ENCODE measurements at places on chromosomes 1 and 21. TPM values are rescaled to one million over a fixed set of nuclear protein-coding genes. Genes with fewer than 3 reads are reported as not detected.

GRCh38 chr1:22461100-22461499, 9.4 kb downstream of the ZBTB40 start:
- peaks cover 10% of the 10 kb centered on the region for H3K4me1 ChIP-seq
- no peaks in the 10 kb centered on the region for H3K27me3 ChIP-seq
- no peak overlapping the region for H3K4me3 ChIP-seq
- peaks cover 2% of the 10 kb centered on the region for H3K36me3 ChIP-seq

DNA sequence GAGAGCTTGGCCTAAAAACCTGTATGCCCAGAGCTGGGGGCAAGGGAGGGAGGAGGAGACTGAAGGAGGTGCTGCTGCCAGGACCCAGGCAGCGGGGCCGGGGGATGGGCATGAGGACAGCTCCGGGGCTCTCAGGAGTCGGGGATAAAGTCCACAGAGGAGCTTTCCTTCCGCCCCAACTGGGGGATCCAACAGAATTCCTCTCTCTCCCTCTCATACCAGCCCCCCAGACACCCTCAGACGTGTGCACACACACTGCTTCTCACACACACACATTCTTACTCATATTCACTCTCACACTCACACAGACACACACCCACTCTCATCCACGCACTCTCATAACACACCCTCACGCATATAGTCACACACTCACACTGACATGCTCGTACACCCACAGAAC, 39.1 kb downstream of the SYF2 start:
- H3K4me1 ChIP-seq = no peaks in the 10 kb centered on the region
- DNase-seq = no peak
- no peaks in the 10 kb centered on the region for H3K36me3 ChIP-seq
- no peak overlapping the region for H3K27ac ChIP-seq
- H3K27me3 ChIP-seq = peaks cover 14% of the 10 kb centered on the region

- DNase-seq = no peak
- H3K27ac ChIP-seq = no peak overlapping the region
- H3K36me3 ChIP-seq = no peaks in the 10 kb centered on the region
These were observed 117.6 kb downstream of the WDR3 start for GRCh38 chr1:118047006-118047649.

- H3K27ac ChIP-seq = no peak overlapping the region
- peaks cover 67% of the 10 kb centered on the region for H3K36me3 ChIP-seq
- no peak overlapping the region for H3K4me3 ChIP-seq
- peaks cover 2% of the 10 kb centered on the region for H3K4me1 ChIP-seq
- no peak for DNase-seq
- no peaks in the 10 kb centered on the region for H3K27me3 ChIP-seq
These were observed 70.4 kb downstream of the MRPS6 start for GRCh38 chr21:34143685-34144182.

GRCh38 chr1:67404212-67404620, 26.0 kb downstream of the SERBP1 start:
- H3K27ac ChIP-seq = peak overlapping the region; percentile 59
- no peaks in the 10 kb centered on the region for H3K27me3 ChIP-seq

GRCh38 chr1:32953495-32953894, 11.1 kb downstream of the RNF19B start:
- H3K27ac ChIP-seq = peak overlapping the region; percentile 13
- peaks cover 30% of the 10 kb centered on the region for H3K36me3 ChIP-seq
- H3K4me1 ChIP-seq = peaks cover 46% of the 10 kb centered on the region
- no peaks in the 10 kb centered on the region for H3K27me3 ChIP-seq
- H3K4me3 ChIP-seq = no peak overlapping the region

DNA sequence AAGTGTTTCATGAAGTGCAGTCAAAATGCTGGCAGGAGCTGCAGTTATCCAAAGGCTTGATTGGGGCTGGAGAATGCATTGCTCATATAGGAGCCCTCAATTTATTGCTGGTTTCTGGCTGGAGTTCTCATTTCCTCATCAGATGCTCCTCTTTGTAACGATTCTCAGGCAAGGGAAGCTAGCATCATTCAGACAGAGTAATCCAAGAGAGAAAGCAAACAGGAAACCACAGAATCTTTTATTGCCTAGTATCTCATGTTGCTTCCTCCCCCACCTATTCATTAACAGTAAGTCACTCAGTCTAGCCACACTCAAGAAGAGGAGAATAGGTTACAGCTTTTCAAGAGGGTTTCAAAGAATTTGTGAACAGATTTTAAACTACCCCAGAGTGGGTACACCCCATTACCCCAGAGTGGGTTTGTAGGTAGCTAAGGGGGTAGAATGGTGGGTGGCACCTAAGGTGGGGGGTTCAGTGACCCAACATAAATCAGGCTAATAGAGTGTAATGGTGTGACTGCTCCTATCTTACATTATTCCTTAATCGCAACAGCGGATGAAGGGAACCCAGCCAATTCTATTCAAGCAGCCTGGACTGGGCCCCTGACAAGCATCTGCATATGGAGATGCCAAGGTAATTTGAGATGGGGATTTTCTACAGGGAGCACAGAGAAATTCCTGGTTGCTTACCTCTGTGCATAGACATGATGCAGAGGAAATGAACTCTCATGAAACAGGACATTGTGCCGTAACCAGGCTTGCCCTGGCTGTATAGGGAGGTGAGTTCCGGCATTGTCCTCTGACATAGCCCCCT, 67.1 kb downstream of the KCNJ15 start:
- H3K27me3 ChIP-seq = no peaks in the 10 kb centered on the region
- DNase-seq = no peak

- peaks cover 52% of the 10 kb centered on the region for H3K36me3 ChIP-seq
- peak overlapping the region; percentile 55 for H3K27ac ChIP-seq
- H3K27me3 ChIP-seq = no peaks in the 10 kb centered on the region
- H3K4me3 ChIP-seq = no peak overlapping the region
These were observed 34.9 kb downstream of the CENPF start for GRCh38 chr1:214637722-214638458.

GRCh38 chr1:231799363-231799986, 172.9 kb downstream of the DISC1 start:
- H3K4me3 ChIP-seq = no peak overlapping the region
- H3K4me1 ChIP-seq = no peaks in the 10 kb centered on the region
- no peaks in the 10 kb centered on the region for H3K27me3 ChIP-seq
- H3K27ac ChIP-seq = no peak overlapping the region

DNA sequence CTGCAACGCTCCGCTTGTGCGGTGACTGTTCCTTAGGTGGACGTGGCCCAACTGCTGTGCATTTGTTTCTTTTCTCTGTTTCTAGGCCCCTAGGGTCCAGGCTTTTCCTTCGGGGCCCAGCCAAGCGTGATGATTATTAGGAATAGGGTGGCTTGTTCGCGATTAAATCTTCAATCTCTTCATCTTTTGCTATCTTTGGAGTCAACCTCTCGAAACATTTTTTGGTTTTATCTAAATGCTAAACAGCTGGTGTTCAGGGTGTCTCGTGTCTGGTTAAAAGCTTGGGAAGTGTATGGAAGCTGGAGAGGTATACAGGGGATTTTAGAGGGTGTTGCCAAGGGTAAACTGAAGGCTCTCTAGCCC, 844 bp upstream of the PLD5 start:
- H3K4me1 ChIP-seq = peaks cover 6% of the 10 kb centered on the region
- peaks cover 2% of the 10 kb centered on the region for H3K36me3 ChIP-seq
- H3K27me3 ChIP-seq = peaks cover 42% of the 10 kb centered on the region

DNA sequence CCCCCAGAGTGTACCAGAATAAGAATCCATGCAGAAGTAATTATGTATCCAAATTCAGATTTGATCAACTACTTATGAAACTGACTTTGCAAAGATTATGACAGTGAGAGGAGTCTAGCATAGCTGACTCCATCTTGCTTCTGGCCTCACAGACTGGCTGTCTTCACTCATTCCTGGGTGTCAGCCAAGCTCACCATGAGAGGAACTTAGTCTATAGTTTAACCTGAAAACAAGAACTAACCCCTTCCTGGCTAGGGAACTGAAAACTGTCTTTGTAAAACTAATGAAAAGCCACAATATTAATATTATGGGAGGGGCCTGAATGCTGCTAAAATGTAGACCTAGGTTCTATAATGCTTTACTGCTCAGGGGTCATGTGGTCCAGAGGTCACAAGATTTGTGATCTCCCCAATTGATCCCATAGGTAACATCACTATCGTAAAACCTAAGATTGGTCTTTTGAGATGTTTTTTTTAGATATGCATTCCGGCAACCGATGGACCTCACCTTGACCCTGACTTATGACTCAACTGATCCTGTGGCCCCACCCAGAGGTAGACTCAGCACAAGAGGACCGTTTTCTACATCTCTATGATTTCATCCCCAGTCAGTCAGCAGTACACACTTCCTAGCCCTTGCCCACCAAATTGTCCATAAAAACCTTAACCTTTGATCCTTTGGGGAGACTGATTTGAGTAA, 55.2 kb downstream of the ATP1B1 start:
- no peak overlapping the region for H3K27ac ChIP-seq
- DNase-seq = no peak
- no peak overlapping the region for H3K4me3 ChIP-seq
- H3K27me3 ChIP-seq = no peaks in the 10 kb centered on the region
- peaks cover 7% of the 10 kb centered on the region for H3K4me1 ChIP-seq

- no peaks in the 10 kb centered on the region for H3K36me3 ChIP-seq
- no peaks in the 10 kb centered on the region for H3K4me1 ChIP-seq
- H3K4me3 ChIP-seq = no peak overlapping the region
- H3K27ac ChIP-seq = no peak overlapping the region
- no peak for DNase-seq
These were observed 222.2 kb downstream of the ASTN1 start for GRCh38 chr1:176942346-176942745.

DNA sequence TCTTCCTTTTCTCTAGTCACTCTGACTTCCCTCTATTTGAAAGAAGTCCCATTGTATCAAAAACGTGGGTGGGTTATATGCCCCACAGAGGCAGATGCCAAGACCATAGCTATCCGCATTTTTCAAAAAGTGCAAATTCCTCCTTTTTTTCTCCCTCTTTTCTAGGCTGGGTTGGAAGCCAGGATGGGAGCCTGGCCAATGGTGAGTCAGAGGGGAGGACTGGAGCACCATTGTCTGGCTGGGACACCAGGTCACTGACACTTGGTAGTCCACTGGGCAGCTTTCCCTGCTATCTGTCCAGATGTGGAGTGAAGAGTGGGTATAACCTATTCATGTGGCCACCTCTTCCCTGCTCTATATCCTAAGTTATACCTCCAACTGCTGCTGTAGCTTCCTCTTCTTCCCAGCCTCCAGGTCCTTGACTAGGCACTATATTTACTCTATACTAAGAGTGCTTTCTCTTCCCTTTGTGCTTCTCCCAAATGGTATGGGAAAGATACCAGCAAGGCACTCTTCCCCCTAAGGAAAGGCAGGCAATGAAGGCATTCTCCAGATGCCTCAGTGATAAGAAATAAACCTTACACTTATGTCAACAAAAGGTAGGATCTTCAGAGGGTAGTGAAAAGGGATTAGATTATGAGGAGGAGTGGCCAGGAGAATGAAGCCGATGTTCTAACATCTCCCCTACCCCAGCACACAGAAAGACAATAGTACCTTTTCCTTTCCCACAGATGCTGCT, 12.9 kb downstream of the PI4KB start:
- DNase-seq = no peak
- H3K27ac ChIP-seq = peak overlapping the region; percentile 24
- H3K27me3 ChIP-seq = no peaks in the 10 kb centered on the region
- peaks cover 23% of the 10 kb centered on the region for H3K4me1 ChIP-seq
- H3K36me3 ChIP-seq = peaks cover 61% of the 10 kb centered on the region

GRCh38 chr1:34709547-34709946, 45.3 kb upstream of the GJB5 start:
- H3K4me1 ChIP-seq = no peaks in the 10 kb centered on the region
- H3K4me3 ChIP-seq = no peak overlapping the region
- no peaks in the 10 kb centered on the region for H3K36me3 ChIP-seq

Gene ZNF326
- total RNA-seq = 15.5 TPM

Gene PADI3
- total RNA-seq = not detected

Gene C1QC
- total RNA-seq = not detected

Gene COL24A1
- total RNA-seq = not detected

Gene NR1I3
- total RNA-seq = not detected

Gene PAQR6
- total RNA-seq = 5.6 TPM

Gene S100A7A
- not detected for total RNA-seq

Gene ERI3
- total RNA-seq = 21.4 TPM

Gene SLC16A4
- 0.55 TPM for total RNA-seq

Gene FBLIM1
- total RNA-seq = not detected

All from activated CD4-positive, alpha-beta memory T cell treated with anti-CD3 and anti-CD28 coated beads, Interleukin-2, amount 10 ng/mL, durations not matched to agents 7 days and 5 days (primary cell).